Fibroblast of lung (primary cell): ENCODE measurements at places on chromosomes 16 and 17. TPM values are rescaled to one million over a fixed set of nuclear protein-coding genes. Genes with fewer than 3 reads are reported as not detected.
A peak's percentile ranks its signal among the peaks of the same experiment; 100 is the strongest.

Gene NPIPB8
- total RNA-seq = 0.17 TPM in 1 of 2 replicates, not detected in the other

Gene C16orf96
- total RNA-seq = under 0.01 TPM in 2 replicates

Gene WNT9B
- total RNA-seq = not detected in 2 replicates

Gene EFCAB5
- total RNA-seq = 0.26 and 0.66 TPM in 2 replicates

Gene ADGRG1
- total RNA-seq = 0.51 and 1.8 TPM in 2 replicates

Gene QPRT
- total RNA-seq = 53.7 and 94.0 TPM in 2 replicates

Gene IKZF3
- not detected in 2 replicates for total RNA-seq

Gene CCL7
- 0.33 and 0.51 TPM in 2 replicates for total RNA-seq

Gene CA7
- total RNA-seq = not detected in 2 replicates

Gene SLC52A1
- 0.26 and 0.66 TPM in 2 replicates for total RNA-seq

- DNase-seq = peak; percentile 86
These were observed 26.7 kb downstream of the SAP30BP start for GRCh38 chr17:75693500-75694481.

- no peak for DNase-seq
These were observed 5.1 kb upstream of the HLF start for GRCh38 chr17:55259684-55260111.

GRCh38 chr16:88613-89012 is 10.6 kb downstream of the MPG start:
- DNase-seq = no peak

DNA sequence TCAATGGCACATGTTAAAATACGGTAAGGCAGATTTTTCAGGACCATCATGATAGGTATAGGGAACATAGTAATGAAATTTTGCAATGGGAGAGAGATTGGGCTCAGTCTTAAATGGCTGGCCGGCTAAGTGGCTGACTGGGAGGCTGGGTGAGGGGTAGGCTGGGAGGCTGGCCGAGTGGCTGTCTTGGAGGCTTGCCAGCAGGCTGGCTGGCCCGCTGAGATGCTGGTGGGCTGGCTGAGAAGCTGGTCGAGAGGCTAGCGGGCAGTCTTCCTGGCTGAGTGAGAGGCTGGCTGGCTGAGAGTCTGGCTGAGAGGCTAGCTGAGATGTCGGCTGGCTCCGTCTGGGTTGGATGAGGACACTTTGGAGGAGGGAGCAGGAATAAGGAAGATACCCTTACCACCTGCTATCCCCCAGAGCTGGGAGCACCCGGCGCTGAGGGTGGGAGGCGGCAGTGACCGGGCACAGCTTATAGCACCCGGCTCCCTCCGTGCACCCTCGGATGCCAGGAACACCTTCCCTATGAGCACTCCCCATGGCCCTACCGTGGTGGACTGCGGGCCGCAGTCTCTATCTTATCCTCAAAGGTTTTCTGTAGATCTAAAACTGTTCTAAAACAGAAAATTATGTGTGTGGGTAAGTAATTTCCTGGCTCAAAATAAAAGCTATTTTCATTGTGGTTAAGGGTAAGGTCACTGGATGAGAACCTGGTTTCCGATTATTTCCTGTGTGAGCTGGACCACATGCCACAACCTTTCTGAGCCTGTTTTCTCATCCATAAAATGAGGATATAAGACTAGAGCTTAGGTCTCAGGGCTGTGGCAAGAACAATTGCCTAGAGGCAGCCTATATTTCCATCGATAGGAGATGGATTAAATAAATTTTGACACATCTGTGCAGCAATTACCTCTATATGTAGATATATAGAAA is 34.5 kb upstream of the TMC5 start:
- DNase-seq = no peak

GRCh38 chr16:6105115-6105514 is 1007.5 kb upstream of the EEF2KMT start:
- peak; percentile 76 for DNase-seq

DNA sequence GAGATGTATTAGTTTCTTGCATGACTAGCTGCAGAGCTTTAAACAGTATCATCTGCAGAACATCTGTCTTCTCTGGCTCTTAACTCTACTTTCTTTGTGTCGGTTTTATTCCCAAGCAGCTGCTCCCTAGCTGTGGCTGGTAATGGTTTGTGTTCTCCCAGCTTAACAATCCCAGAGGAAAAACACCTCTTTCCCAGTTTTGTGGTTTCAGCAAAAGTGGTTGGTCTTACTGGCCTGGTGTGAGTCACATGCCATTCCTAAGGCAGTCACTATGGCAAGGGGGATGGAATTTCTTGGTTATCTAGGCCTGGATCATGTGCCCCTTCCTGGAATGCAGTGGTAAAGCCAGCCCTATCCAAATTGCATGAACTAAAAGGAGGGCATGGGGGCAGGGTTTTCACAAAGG is 27.5 kb downstream of the OMG start:
- DNase-seq = peak; percentile 98

GRCh38 chr17:77085926-77086432 is 54.8 kb upstream of the SEC14L1 start:
- no peak for DNase-seq

DNA sequence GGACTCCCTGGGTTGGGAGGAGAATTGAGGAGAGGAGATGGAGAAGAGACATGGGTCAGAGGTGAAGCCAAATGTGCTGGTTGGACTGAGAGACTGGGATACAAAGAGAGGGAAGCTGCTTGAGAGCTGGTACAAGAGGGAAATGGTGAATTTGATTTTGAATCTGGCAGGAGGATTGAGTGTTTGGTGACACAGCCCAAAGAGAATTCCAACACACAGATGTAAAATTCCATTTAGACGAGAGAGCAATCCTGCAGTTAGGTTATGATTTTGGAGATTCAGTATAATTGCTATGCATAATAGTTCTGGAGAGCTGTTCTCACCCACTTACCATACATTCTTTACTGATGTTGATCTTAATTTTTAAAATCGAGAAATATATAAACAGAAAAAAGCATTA is 57.7 kb downstream of the HSD17B2 start:
- no peak for DNase-seq

GRCh38 chr17:37766971-37767370 is 22.1 kb upstream of the HNF1B start:
- no peak for DNase-seq

DNA sequence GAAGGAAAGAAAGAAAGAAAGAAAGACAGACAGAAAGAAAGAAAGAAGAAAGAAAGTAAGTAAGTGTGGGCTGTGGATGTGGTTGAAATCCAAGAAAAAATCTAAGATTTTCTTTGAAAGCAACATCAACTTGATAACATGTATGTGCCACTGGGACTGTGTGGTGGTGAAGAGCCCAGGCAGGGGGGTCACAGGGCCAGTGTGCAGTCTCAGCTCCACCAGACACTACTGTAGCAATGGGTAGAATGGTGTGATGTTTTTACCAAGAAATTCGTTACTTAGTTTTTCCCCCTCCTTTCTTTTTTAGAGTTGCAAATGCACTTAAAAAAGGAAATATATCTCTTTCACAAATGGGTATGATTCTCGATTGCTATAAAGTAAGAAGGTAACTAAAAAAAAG is 71.9 kb upstream of the CNEP1R1 start:
- DNase-seq = no peak

DNA sequence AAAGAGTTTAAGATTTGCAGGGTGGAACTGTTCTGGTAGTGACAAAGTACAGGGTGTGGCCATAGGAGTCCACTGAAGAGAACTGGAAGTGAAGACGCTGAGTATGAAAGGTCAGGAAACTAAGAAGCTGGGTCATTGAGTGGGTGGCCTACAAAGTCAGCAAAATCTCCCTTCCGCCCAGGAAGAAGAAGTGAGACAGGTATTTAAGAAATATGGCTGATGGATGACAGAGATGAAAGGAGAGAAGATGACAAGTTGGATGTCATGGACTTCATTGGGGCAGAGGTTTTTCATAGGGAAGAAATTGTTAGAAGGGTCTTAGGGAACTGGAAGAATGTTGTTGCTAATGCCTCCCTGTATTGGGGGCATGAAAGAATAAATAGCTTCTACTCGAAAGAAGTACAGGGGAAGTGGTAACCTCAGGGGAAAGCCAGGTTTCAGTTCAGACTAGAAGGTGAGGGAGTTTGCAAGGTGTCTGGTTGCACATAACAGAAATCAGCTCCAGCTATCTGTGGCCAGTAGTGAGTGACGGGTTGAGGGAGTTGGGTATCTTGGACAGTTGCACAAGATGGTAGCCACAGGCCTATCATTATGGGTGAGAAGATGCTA is 33.6 kb upstream of the MED13 start:
- no peak for DNase-seq

DNA sequence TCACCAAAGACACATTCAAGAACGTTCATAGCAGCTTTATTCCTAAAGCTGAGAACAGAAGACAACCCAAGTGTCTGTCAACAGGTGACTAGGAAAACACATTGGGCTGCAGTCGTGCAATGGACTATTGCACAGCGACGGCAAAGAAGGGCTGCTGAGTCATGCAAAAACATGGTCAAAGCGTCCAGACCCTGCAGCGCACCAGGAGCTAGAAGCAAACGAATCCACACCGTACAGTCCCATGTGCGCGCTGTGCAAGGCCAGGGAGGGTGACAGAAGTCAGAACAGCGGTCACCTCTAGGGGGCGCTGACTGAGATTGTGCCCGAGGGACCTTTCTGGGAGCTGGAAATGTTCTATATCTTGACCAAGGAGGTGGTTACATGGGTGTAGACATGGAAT is 266.4 kb downstream of the MAF start:
- DNase-seq = no peak

DNA sequence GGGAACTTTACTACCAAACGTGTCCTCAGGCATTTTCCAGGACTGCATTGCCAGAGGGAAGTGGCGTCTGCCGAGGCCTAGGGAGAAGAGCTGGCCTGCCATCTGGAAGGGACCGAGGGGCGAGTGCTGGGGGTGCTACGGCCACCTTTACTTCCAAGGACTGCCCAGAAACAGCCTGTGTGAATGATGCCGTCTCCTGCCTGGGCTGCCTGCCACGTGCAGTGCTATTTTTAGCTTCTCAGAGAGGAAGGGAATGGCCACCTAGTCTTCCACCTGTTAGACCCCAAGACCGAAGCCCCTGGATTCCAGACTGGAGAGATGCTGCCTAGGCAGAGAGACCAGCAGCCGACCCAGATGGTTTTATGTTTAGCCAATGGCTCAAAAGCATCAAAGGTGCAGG is 57.2 kb downstream of the VAC14 start:
- DNase-seq = no peak

- DNase-seq = peak; percentile 31
These were observed 43.8 kb upstream of the DHX40 start for GRCh38 chr17:59521465-59522126.

DNA sequence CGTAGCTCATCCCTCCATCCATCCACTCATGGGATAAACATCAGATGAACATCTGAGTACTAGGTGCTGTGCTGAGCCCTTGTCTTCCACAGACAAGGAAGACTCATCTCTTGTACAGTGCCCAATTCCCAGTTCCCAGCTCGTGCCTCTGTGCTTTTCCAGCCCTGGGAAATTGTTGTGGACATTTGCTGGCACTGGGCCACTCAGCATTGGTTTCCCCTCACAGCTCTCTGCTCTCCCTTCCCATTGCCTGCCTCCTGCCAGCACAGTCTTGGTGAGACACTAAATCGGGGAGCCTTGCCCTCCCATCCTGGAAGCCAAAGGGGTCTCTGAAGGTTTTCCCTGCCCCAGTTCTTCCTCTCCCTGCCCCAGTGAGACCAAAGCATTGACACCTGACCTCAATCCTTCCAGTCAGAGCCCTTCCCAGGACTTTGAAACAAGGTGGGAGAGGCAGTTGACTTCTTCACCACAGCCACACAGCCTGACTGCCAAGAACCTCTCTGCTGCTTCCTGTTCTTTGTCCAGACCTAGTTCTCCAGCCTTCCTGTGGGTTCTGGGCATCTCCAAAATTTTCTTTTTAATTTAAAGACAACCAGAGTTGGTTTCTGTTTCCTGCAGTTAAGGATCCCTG is 50.2 kb downstream of the WSB1 start:
- DNase-seq = peak; percentile 80

DNA sequence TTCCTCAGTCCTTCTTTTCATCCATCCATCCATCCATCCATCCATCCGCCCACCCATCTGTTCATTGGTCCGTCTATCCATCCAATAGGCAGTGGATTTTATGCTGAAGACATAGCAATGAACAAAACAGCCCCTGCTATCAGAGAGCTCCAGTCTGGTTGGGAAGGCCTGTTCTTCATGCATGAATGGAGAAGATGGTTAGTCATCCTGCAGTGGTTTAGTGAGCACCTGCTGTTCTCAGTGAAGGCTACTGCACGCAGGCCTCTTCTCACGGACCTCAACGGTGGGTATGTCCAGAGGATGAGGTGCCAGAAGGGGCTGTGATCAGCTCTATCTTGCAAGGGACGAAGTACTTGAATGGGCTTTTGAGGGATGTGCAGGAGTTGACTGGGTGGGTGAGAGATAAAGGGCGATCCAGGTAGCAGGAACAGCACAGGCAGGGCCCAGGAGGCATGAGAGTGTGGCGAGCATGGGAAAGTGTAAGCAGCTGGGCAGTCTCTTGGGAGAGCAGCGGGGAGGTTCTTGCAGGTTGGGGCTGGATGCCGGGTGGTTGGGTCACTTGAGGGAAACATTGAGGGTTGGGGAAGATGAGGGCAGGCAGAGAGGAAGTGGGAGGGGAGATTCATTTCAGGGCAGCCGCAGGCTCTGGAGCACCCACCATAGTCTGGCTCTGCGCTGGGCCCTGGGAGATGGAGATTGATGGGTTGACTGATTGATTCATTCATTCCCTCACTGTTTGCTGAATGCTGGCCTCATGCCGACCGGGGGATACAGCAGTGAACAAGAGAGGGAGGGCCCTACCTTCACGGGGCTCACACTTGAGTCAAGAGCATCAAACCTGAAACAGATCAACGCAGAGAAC is 115.0 kb upstream of the CIBAR2 start:
- DNase-seq = no peak

GRCh38 chr17:45098869-45099616 is 33.3 kb downstream of the PLCD3 start:
- peak; percentile 81 for DNase-seq

DNA sequence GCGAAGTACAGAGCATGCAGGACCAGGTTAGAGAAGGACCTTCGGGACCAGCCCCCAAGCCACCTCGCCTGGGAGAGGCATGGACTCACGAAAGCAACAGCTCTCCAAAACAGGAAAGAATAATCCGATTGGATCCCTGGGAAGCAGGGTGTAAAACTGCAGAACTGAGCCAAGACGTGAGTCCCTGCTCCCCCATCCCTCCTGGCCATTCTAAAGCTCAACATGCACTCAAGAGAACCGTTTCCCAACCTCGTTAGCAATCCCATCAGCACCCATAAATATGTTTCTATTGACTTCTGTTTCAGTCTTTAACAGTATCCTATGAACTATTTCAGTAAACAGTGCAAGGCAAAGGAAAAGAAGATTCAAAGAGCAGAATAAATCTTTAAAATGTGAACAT is 167.0 kb downstream of the COPRS start:
- no peak for DNase-seq

DNA sequence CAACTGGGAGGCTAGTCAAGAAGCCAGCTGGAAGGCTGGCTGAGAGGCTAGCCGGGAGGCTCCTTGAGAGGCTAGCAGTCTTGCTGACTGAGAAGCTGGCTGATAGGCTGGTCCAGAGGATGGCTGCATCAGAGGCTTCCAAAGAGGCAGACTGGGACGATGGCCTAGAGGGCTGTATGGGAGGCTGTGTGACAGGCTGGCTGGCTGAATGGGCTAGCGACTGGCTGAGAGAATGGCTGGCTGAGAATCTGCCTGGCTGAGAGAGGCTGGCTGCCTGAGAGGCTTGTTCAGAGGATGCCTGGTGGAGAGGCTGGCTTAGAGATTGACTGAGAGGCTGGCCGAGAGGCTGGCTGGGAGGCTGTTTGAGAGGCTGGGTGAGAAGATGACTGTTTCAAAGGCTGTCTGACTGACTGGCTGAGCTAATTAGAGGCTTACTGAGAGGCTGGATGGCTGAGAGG is 34.8 kb upstream of the ACSM2B start:
- no peak for DNase-seq

- no peak for DNase-seq
These were observed 167.0 kb downstream of the UTP18 start for GRCh38 chr17:51427323-51427811.

- DNase-seq = no peak
These were observed 66.2 kb downstream of the IRF8 start for GRCh38 chr16:85965125-85965524.
